ENCODE measurements at places on chromosomes 3 and 15.
A peak's percentile ranks its signal among the peaks of the same experiment; 100 is the strongest.

- no peak for DNase-seq
These were observed 231.5 kb upstream of the SGO1 start for GRCh38 chr3:20417388-20418108.

DNA sequence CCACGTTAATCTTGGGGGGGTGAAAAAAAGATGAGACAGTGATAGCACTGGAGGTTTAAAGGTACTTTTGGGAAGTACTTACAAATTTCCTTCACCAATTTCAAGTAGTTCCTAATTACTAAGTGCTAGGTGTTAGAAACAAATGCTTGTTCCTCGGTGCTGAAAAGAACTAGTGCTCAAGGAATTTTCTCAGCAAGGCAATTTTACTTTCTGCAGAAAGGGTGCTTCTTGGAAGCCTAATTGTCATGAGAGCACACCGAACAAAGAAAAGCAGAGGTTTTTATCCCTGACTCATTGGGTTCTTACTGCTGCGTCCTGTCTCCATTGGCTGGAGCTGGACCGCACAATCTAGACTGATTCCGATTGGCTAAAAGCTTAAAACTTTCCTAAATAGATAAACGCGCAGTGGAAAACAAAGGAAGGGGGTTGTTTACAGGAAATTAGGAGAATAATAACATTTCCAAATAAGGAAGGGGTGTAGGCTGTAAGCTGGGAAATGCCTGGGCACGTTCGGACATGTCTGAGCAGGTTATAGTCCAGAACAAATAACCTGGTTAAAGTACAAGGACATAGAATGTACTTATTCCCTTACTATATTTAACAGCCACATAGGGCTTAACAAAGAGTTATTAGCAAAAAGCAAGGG lies 49.6 kb downstream of the CHD2 start:
- DNase-seq, result no peak

DNA sequence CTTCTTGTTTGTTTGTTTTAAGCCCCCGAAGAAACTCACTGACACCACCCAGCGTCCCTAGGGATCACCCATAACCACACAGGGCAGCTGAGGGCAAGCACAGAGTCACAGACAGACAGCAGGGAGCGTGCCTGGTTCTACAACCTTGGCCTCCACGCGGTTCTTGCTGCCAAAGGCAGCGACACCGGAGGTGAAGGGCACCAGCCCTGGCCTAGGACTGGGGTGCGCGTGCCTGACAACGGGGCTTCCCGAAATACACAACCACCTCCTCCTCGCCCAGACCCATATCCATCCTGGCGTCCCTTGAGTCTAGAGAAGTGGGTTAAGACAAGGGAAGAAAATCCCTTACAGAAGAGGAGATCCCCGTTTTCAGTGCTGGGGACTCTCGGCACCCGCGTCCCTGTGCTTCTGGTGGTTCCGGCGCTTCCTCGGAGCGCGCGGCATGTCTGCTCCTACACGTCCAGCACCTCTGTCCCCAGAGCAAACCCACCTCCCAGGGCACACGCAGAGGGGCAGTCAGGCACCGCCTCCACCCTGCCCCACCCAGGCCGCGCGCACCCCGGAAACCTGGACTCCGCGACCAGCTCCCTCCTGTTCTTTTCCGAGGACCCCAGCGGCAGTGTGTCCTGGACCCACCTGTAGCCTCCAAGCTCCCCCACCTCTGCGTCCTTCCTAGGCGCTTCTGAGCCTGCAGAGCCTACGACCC lies 911 bp downstream of the RFTN1 start:
- peak; percentile 36 for DNase-seq

- DNase-seq, result peak; percentile 43
These were observed 61.1 kb upstream of the GPD1L start for GRCh38 chr3:32045091-32045915.

- DNase-seq, result no peak
These were observed 22.9 kb downstream of the PRR20G start for GRCh38 chr3:127264794-127265514.
